ENCODE measurements at places on chromosomes 2 and 18. TPM values are rescaled to one million over a fixed set of nuclear protein-coding genes. Genes with fewer than 3 reads are reported as not detected.

Gene CYP1B1
- 6.4 TPM for total RNA-seq

Gene TMEM214
- 67.5 TPM for total RNA-seq

Gene SNRPD1
- total RNA-seq: 152 TPM

Gene UGT1A7
- 5.1 TPM for total RNA-seq

Gene SIGLEC15
- not detected for total RNA-seq

Gene ANKRD62
- total RNA-seq: not detected

Gene PIGN
- 8.5 TPM for total RNA-seq

Gene TMEM37
- 1.5 TPM for total RNA-seq

Gene ELOA2
- not detected for total RNA-seq

Gene TMEFF2
- total RNA-seq: 0.34 TPM

Gene CABYR
- 13.5 TPM for total RNA-seq

Gene LYG2
- not detected for total RNA-seq

Gene STAT4
- total RNA-seq: 3.9 TPM

Gene IL36G
- not detected for total RNA-seq

Gene GALNT5
- total RNA-seq: 2.5 TPM

Gene BOK
- 33.3 TPM for total RNA-seq

Gene ASB18
- 0.03 TPM for total RNA-seq

Gene BMP10
- not detected for total RNA-seq

Gene GPAT2
- total RNA-seq: not detected

Gene TACR1
- 0.23 TPM for total RNA-seq

Gene IL1RL2
- not detected for total RNA-seq

Gene PLGLB1
- 0.30 TPM for total RNA-seq

Gene UGT1A3
- total RNA-seq: not detected

Gene KCNS3
- total RNA-seq: 1.1 TPM

Gene DOK6
- not detected for total RNA-seq

Gene PAX3
- total RNA-seq: not detected

Gene OTOS
- total RNA-seq: not detected

Gene TBR1
- total RNA-seq: 0.03 TPM
